ENCODE measurements at places on chromosomes 4 and X. TPM values are rescaled to one million over a fixed set of nuclear protein-coding genes. Genes with fewer than 3 reads are reported as not detected.

DNA sequence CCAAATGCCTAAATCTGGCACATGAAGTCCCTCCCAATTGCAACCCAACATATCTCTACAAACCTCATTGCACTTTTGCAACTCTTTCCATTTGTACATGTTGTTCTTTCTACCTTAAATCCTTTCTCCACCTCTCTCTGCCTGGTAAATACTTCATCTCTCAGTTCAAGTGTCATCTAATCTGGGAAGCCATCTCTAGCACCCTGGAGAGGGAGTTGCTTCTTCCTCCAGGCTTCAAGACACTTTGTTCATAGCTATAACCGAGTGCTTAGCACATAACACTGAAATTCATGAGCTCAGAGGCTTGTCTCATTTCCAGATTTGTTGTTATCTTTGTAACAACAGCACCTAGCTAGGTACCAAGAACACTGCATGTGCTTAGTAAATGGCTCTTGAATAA lies 114.8 kb upstream of the NAP1L5 start:
- H3K4me3 ChIP-seq, result no peak overlapping the region
- H3K27ac ChIP-seq, result no peak overlapping the region
- no peaks in the 10 kb centered on the region for H3K4me1 ChIP-seq

Gene NHS
- total RNA-seq, result 1.2 TPM

Gene FAM184B
- not detected for total RNA-seq

Gene SPON2
- total RNA-seq, result 21.5 TPM

DNA sequence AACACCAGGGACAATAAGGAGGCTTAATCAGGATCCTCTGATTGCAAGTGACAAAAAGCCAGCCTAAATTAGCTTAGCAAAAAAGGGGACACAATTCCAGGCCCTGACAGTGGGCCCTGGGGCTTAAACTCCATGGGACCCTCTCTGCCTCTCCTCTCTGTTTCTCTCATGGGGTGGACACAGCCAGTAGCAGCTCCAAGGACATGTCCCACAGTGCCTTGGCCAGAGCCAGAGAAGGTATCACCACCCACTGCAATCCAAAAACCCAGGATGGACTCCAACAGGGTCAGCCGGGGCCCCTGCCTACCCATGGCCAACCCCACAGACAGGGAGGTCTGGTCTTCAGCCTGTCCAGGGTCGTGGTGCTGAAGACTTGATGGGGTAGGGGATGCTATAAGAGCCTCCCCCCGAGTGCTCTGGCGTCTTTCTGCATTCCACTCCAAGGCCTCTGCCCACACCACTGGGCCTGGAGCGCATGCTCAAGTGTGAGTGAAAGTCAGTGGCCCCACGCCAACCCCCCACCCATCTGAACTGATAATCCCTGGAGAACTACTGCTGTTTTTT lies 19.7 kb upstream of the PPP2R2C start:
- no peaks in the 10 kb centered on the region for H3K4me1 ChIP-seq
- no peak overlapping the region for H3K27ac ChIP-seq
- no peak overlapping the region for H3K4me3 ChIP-seq
- H3K27me3 ChIP-seq, result peaks cover 12% of the 10 kb centered on the region

Gene AKAP14
- total RNA-seq, result not detected

GRCh38 chr4:73019462-73020047 lies 50.0 kb downstream of the COX18 start:
- H3K36me3 ChIP-seq, result no peaks in the 10 kb centered on the region
- H3K4me1 ChIP-seq, result no peaks in the 10 kb centered on the region
- H3K27ac ChIP-seq, result no peak overlapping the region
- H3K27me3 ChIP-seq, result peaks cover 3% of the 10 kb centered on the region

Gene TMEM31
- not detected for total RNA-seq

Gene MSMO1
- total RNA-seq, result 44.7 TPM

Gene RTL5
- total RNA-seq, result 0.07 TPM

DNA sequence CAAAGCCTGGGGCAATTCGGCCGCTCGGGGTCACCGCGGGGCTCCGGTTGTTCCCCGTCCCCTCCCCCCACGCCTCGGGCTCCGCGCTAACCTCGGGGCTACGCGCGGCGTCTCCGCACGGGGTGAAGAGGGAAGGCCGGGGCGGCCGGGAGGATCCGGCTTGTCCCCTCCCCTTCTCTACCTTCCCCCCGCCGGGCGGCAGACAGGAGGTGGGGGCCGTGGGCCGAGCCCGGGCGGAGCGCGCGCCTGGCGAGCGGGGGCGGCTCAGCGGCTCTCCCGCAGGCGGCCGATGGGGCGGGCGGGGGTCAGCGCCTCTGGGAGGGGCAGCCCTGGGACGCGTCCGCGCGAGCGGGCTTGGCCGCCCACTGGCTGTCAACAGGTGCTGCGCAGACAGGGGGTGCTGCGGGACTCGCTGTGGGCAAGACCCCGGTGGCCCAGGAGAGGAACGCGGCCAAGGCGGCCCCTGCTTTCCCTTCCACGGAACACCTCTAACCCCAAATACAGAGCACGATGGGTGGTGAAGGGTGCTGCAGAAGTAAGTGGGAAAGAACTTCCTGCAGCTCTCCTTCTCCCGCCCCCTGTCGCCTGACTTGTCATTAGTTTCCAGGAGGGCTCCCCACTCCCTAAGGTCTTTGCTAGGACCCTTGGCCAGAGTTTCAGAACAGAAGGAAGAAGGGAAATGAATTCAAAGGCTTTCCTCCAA lies at the start of gene PDGFC:
Gene PDGFC, minus strand, starts transcription at position 124 of the 703 bp plus-strand sequence. CDS start 896 bp downstream, outside the sequence.
- H3K4me1 ChIP-seq, result peaks cover 4% of the 10 kb centered on the region
- no peak within 1 kb of the TSS for H3K27ac ChIP-seq
- H3K36me3 ChIP-seq, result no peaks in the 10 kb centered on the region
- DNase-seq, result no peak
- peak within 1 kb of the TSS; percentile 33 for H3K4me3 ChIP-seq

DNA sequence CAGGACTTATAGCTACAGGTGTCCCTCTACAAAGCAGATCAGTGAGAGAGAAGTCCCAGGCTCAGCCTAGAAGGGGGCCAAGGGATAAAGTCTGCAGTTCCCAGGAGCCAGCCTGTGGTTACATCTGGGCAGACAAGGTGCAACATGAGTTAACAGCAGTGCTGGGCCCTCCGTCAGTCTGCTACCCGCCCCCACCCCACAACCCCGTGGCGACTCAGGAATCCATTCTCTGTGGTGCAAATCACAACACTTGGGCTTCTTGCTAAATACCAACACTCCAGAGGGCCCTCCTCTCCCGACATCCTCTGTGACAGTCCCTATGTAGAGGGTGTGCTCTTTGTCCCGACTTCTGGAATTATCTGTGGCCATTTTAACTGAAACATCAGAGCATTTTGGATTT lies 13.8 kb downstream of the GPM6B start:
- no peaks in the 10 kb centered on the region for H3K36me3 ChIP-seq
- H3K4me1 ChIP-seq, result no peaks in the 10 kb centered on the region
- peaks cover 6% of the 10 kb centered on the region for H3K27me3 ChIP-seq
- no peak overlapping the region for H3K4me3 ChIP-seq
- DNase-seq, result no peak

DNA sequence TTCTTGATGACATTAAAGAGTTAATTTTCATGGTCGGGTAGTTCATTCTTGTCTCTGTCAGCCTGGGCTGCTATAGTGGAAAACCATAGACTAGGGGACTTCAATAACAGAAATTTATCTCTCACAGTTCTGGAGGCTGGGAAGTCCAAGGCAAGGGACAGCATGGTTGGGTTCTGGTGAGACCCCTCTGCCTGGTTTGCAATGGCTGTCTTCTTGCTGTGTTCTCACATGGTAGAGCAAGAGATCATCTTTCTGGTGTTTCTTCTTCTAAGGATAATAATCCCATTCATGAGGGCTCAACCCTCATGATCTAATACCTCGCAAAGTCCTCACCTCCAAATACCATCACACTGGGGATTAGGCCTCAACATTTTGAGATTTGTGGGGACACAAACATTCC lies 50.1 kb downstream of the RHOH start:
- peaks cover 89% of the 10 kb centered on the region for H3K4me1 ChIP-seq
- H3K4me3 ChIP-seq, result no peak overlapping the region
- peak overlapping the region; percentile 89 for H3K27ac ChIP-seq
- DNase-seq, result no peak
- peaks cover 75% of the 10 kb centered on the region for H3K36me3 ChIP-seq
- no peaks in the 10 kb centered on the region for H3K27me3 ChIP-seq

- H3K4me3 ChIP-seq, result no peak overlapping the region
- no peak for DNase-seq
- H3K36me3 ChIP-seq, result no peaks in the 10 kb centered on the region
Observed at GRCh38 chr4:18850867-18851266, 829.3 kb upstream of the LCORL start.

GRCh38 chr4:13137390-13137789 lies 346.8 kb downstream of the RAB28 start:
- H3K36me3 ChIP-seq, result no peaks in the 10 kb centered on the region
- H3K27me3 ChIP-seq, result no peaks in the 10 kb centered on the region
- H3K4me1 ChIP-seq, result no peaks in the 10 kb centered on the region
- no peak overlapping the region for H3K27ac ChIP-seq
- DNase-seq, result no peak

Gene NIPAL1
- total RNA-seq, result 0.57 TPM

DNA sequence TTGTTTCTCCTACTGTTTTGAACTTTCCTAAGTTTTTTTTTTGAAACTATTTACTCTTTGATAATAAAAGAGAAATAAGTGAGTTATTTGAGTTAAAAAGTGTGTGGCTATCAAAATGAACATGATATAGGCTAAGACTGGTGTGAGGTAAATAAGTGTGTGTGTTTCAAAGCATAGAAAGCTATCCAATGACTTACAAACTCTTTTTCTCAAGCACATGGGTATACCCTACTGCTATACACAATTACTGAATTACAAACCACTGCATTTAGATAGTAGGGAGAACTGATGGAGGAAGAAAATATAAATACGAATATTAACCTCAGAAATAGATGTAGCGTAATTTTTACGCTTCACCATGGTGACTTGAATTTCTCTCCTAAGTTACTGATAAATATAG lies 305.8 kb upstream of the ANXA10 start:
- H3K36me3 ChIP-seq, result no peaks in the 10 kb centered on the region
- no peak overlapping the region for H3K27ac ChIP-seq
- no peak overlapping the region for H3K4me3 ChIP-seq
- DNase-seq, result no peak
- no peaks in the 10 kb centered on the region for H3K27me3 ChIP-seq
- H3K4me1 ChIP-seq, result no peaks in the 10 kb centered on the region

DNA sequence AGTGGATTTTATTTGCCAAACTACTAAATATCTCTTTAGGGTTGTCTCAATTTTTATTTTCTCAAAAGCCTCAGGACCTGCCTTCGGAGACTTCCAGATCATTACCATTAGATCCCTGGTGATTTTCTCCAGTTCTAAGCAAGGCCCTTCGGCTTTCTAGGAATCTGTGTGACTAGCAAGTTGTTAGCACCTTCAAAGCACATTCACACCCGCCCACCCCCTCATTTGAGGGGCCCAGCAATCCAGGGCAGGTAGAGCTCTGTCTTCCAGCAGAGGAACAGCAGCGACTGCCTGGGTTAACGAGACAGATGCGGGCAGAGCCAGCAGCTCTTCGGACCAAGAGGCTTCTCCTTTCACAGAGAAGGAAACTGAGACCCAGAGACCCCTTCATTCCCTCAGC lies 2.0 kb downstream of the WDR1 start:
- peak overlapping the region; percentile 99 for H3K4me3 ChIP-seq
- no peaks in the 10 kb centered on the region for H3K27me3 ChIP-seq
- peak overlapping the region; percentile 41 for H3K27ac ChIP-seq
- peaks cover 62% of the 10 kb centered on the region for H3K36me3 ChIP-seq

- DNase-seq, result no peak
- peak overlapping the region; percentile 94 for H3K27ac ChIP-seq
- peak overlapping the region; percentile 88 for H3K4me3 ChIP-seq
- H3K4me1 ChIP-seq, result peaks cover 45% of the 10 kb centered on the region
Observed at GRCh38 chr4:2933566-2934076, 29.6 kb downstream of the NOP14 start.

DNA sequence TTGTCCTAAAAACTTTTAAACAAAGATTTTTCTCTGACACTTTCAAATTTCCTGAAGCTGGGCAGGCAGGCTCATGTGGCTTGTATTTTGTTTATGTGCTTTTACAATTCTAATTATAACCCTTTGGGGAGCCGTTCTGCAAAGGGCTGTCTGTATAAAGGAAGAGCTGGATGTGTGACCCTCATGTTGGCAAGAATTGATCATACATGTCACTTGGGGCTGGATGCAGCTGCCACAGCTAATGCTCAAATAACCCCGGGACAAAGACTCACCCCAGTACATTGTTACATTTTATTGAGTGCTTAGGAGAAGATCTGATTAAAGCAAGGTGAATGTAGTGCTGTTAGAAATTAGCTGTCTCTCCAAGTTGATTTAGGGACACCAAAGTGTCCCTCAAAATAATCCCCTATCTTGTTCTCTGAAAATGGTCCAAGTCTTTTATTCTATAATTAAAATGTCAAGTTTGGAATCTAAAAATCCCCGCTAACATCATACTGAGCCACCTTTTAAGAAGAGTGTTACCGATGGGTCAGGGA lies 13.0 kb upstream of the DAPP1 start:
- H3K27me3 ChIP-seq, result peaks cover 28% of the 10 kb centered on the region
- H3K36me3 ChIP-seq, result no peaks in the 10 kb centered on the region
- no peak for DNase-seq
- H3K4me1 ChIP-seq, result peaks cover 6% of the 10 kb centered on the region

- H3K27me3 ChIP-seq, result peaks cover 74% of the 10 kb centered on the region
- peak overlapping the region; percentile 71 for H3K27ac ChIP-seq
- no peaks in the 10 kb centered on the region for H3K36me3 ChIP-seq
- peak overlapping the region; percentile 40 for H3K4me3 ChIP-seq
- DNase-seq, result no peak
Observed at GRCh38 chrX:137426695-137427425, 139.1 kb upstream of the ZIC3 start.

Measured in activated CD4-positive, alpha-beta T cell treated with anti-CD3 and anti-CD28 coated beads, Interleukin-2, amount 10 ng/mL, durations not matched to agents 7 days and 5 days (primary cell).